ENCODE measurements at places on chromosomes 1 and 21.

DNA sequence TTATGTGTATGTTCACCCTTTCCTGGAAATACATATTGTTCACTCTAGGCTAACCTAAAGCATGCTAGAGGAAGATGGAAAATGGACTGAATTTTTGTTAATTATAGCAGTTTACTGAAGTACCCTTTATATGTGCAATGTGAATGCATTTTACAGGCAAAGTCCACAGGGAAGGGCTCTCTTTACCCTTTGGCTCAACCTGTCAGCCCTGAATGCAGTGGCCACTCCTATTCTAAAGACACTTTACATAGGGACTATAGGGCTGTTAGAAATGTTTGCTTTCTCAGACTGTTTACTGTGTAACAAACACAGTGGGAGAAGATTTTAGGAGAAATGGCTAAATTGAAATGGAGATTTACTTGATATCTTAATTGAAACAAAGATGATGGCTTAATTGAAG lies 78.5 kb downstream of the BRINP2 start:
- DNase-seq: no peak

- DNase-seq: no peak
Observed at GRCh38 chr1:34054920-34055319, 110.1 kb downstream of the CSMD2 start.

DNA sequence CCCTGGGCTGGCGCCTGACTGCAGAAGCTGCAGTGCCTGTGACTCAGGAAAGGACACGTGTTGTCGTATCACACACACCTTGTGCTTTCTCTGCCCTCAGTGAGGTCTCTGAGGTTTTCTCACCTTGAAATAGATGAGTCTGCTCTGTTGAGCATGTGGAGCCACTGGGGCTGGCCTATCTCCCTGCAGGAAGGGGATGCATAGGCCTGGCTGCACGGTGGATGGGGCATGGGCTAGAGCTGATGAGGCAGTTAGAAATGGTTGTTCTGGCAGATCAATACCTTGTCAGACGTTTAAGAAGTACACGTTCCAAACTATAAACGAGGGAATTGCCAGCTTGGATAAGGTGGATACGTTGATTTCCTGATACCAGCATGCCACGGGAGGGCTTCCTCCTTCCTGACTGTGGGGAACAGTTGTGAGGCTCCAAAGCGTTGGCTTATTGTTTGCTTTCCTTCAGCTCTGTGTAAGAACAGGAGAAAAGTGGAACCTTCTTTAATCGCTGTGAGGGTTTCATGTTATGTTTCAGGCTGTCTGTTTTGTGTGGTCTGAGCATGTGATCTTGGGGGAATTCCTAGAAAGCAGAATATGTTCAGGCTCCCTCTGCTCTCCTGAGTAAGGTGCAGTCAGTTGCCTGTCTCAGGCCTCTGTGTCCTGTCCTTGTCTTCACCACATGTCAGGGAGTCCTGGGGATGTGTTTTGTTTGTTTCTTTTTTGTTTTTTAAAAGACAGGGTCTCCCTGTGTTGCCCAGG lies 44.8 kb downstream of the PCNT start:
- no peak for DNase-seq

GRCh38 chr1:226108935-226109828 lies 46.7 kb downstream of the H3-3A start:
- DNase-seq: peak; percentile 80

- peak; percentile 34 for DNase-seq
Observed at GRCh38 chr21:32448803-32449594, 36.5 kb downstream of the EVA1C start.

GRCh38 chr1:176691251-176692228 lies 228.6 kb downstream of the PAPPA2 start:
- peak; percentile 65 for DNase-seq

GRCh38 chr1:88140325-88140724 lies 543.7 kb upstream of the PKN2 start:
- no peak for DNase-seq

DNA sequence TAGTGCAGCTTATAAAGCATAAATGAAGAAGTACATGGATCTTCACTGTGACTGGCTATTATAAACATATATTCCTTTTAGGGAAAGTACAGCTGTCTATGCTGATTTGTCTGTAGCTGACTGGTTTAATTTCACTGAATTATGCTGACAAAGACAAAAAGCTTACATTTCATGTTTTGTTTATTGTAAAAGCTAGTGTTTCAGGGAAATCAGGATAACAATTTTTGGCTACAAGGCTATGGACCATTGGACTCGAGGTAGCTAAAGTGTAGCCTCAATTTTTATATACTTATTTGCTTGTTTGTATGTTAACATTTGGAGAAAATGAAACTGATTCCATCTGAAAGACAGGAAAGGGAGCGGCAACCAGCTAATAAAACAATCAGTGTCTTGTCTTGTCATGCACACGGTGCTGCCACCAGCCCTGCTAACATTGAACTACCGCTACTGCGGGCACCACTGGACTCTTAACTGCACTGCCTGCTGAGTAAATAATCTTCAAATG lies 480.2 kb downstream of the COL11A1 start:
- DNase-seq: peak; percentile 3
